Breast epithelium (tissue), 4 donors: ENCODE measurements at places on chromosomes 4 and X. TPM values are rescaled to one million over a fixed set of nuclear protein-coding genes. Genes with fewer than 3 reads are reported as not detected.
A peak's percentile ranks its signal among the peaks of the same experiment; 100 is the strongest.

GRCh38 chr4:17497890-17498523 lies 13.9 kb downstream of the QDPR start:
- H3K27me3 ChIP-seq: no peaks in the 10 kb centered on the region
- H3K27ac ChIP-seq: no peak overlapping the region
- peaks cover 13% of the 10 kb centered on the region for H3K36me3 ChIP-seq
- H3K4me1 ChIP-seq: no peaks in the 10 kb centered on the region
- no peak for DNase-seq
- H3K4me3 ChIP-seq: no peak overlapping the region

DNA sequence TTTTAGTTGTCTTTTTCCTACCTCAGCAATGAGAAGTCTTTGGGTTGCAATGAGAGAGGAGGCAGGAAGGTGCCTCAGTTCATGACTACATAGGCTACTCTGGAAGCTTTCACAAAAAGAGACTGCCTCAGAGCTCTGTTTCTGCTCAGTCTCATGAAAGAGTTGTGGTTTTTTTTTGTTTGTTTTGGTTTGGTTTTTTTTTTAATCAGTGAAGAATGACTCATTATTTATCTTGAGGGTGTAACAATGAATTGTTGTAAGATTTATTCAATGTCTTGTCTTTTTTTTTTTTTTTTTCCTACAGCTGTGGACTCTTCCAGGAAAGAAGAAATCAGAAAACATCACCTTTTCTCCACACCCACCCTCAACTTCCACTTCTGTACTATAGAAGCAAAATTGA lies 67.5 kb upstream of the CXCL13 start:
- DNase-seq: no peak
- H3K4me1 ChIP-seq: peaks cover 6% of the 10 kb centered on the region
- H3K4me3 ChIP-seq: no peak overlapping the region
- peak overlapping the region; percentile 71 for H3K27ac ChIP-seq

DNA sequence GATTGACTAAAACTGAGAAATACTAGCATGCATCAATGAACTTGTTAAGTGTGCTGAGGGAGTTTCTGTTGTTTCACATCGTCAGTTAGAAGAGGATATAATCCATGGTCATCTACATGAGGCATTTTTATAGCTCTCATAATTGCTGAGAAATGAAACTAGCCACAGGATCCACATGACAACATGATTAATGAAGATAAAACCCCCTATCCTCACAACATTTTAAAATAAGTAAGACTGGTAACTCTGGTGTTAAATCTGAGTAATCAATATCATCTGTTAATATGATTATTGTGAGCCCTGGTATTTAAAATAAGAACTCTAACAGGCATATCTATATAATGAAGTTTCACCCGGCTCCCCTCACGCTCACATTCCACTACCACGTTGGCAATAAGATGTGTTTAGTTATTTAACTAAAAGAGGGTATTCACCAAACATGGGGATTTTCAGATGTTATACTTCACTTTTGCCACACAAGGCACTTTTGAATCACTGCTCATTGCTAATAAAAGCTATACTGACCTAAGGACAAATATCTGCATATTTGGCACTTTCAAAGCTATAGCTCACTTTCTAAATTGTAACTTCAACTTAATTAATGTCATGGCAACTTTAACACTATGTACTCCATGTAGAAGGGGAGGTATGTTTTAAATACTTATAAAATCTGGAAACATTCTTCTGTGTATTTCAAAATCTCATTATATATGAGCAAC lies 6.7 kb downstream of the UNC5C start:
- no peaks in the 10 kb centered on the region for H3K4me1 ChIP-seq
- H3K27me3 ChIP-seq: no peaks in the 10 kb centered on the region
- no peak for DNase-seq
- H3K4me3 ChIP-seq: peak overlapping the region; percentile 15
- H3K27ac ChIP-seq: peak overlapping the region; percentile 29
- no peaks in the 10 kb centered on the region for H3K36me3 ChIP-seq

GRCh38 chrX:108216405-108216804 lies 124.8 kb downstream of the ATG4A start:
- H3K27ac ChIP-seq: peak overlapping the region; percentile 61
- DNase-seq: no peak
- no peaks in the 10 kb centered on the region for H3K27me3 ChIP-seq
- no peaks in the 10 kb centered on the region for H3K36me3 ChIP-seq
- H3K4me3 ChIP-seq: no peak overlapping the region

- peak overlapping the region; percentile 1 for H3K27ac ChIP-seq
- H3K4me1 ChIP-seq: no peaks in the 10 kb centered on the region
- no peaks in the 10 kb centered on the region for H3K36me3 ChIP-seq
- peak; percentile 43 for DNase-seq
Measured at GRCh38 chrX:41491267-41492004, 44.3 kb downstream of the NYX start.

DNA sequence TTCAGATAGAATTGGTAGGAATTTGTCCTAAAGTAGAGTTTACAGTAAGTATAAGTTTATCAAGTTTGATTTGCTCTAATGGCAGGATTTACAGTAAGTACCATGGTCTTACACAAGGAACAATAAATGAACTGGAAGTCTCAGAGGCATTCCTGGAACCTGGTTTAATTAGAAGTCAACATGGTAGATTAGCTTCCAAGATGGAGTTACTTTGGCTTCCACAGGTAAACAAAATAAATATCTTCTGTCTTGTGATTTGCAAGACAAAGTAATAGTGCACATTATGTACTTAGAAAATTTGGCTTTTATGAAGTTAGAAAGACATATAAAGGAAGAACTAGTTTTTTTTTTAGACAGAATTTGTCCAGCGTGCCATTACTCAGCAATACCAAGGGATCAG lies 190.7 kb downstream of the GLUD2 start:
- no peak overlapping the region for H3K4me3 ChIP-seq
- no peaks in the 10 kb centered on the region for H3K27me3 ChIP-seq
- H3K36me3 ChIP-seq: no peaks in the 10 kb centered on the region
- H3K27ac ChIP-seq: no peak overlapping the region

GRCh38 chrX:141638550-141638949 lies 49.0 kb downstream of the SPANXA2 start:
- DNase-seq: no peak
- no peaks in the 10 kb centered on the region for H3K36me3 ChIP-seq
- H3K27me3 ChIP-seq: no peaks in the 10 kb centered on the region
- H3K4me1 ChIP-seq: no peaks in the 10 kb centered on the region
- H3K4me3 ChIP-seq: no peak overlapping the region

- no peaks in the 10 kb centered on the region for H3K36me3 ChIP-seq
- H3K4me3 ChIP-seq: no peak overlapping the region
- H3K27ac ChIP-seq: no peak overlapping the region
- H3K27me3 ChIP-seq: no peaks in the 10 kb centered on the region
Measured at GRCh38 chrX:150736475-150736874, 43.3 kb downstream of the MTMR1 start.

DNA sequence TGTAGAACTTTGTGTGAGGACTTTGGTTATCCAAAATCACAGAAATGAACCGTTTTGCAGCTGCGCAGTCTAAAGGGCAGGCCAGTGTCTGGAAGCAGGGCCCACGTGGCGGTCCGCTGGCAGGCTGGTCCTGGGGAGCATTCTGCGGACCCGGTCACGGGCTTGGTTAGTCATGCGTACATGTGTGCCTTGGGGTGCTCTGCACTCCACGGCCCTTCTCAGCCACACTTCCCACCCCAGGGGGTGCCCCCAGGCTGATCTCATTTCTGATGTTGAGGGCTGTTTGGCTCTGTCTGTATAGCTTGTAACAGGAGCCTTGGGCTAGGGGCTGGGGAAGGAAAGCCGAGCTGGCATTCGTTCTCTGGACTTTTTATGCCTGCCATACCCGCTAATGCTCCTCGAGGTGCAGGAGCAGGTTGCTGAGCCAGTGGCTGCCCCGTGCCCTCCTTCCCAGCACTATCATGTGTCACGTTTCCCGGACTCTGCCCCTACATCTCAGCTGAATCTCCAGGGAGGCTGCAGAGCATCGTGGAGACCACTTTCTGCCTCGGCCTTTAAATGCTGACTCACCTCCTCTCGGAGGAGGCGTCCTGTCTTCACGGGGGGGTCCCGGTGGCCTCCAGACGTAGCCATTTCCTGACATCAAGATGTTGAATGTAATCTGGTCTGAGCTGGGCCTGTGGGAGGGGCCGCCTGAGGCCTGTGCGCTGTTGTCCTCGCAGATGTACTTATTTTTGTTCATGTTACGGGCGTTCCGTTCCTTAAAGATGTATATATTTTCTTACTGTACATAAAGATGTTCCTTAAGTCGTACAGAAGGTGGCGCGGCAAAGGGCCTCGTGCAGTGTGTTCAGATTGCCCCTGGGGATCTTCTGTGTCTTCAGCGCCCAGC lies 11.4 kb upstream of the TADA2B start:
- H3K27me3 ChIP-seq: no peaks in the 10 kb centered on the region
- no peak overlapping the region for H3K4me3 ChIP-seq
- H3K36me3 ChIP-seq: peaks cover 11% of the 10 kb centered on the region
- H3K27ac ChIP-seq: no peak overlapping the region
- no peak for DNase-seq

DNA sequence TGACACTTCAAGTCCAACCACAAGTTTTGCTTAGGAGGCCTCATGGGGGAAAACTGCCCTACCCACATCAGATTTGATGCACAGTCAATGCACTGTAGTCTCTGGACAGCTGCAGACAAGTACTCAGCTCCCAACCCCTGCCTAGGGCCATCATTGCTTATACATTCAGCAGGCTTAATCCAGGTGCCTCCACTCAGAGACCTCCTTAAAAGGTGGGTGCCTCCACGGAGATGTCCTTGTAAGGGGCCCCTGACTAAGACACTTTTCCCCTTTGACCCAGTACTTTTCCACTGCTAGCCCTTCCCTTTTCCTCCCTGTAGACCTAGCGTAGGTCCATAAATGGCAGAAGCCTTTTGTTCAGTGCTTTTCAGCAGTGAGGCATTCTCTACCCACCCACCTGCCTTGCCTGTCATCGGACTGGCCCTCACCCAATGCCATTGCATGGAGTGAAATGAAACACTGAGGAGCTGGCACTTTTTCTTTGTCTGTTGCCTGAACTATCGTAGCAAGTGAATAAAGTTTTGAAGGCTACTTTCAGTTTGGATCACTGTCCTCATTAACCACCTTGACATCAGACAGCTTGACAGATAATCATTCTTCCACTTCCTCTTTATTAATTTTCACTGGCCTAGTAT lies 23.8 kb upstream of the PLK4 start:
- H3K4me3 ChIP-seq: no peak overlapping the region
- H3K27ac ChIP-seq: no peak overlapping the region
- no peaks in the 10 kb centered on the region for H3K36me3 ChIP-seq
- no peak for DNase-seq
- H3K27me3 ChIP-seq: no peaks in the 10 kb centered on the region

- H3K27me3 ChIP-seq: no peaks in the 10 kb centered on the region
- no peak overlapping the region for H3K4me3 ChIP-seq
- peaks cover 5% of the 10 kb centered on the region for H3K4me1 ChIP-seq
- H3K27ac ChIP-seq: no peak overlapping the region
- peak; percentile 3 for DNase-seq
Measured at GRCh38 chr4:3364199-3364598, 71.4 kb downstream of the RGS12 start.

DNA sequence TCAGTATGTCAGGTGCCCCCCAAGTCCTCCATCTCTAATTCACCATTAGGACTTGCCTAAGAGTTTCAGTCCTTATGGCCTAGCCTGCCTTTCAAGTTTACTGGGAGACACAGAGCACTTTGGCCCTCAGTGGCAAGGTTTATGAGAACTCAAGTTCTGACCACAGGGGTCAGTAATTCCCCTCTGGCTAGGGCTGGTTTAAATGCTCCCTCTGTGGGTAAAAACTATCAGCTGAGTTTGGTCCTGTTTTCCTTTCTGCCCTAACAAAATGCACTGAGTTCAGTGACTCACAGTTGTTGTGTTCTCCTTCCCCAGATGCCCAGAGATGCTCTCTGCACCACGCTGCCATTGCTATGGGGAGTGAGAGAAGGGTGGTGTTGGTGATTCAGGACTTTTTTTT lies 163.2 kb downstream of the RELL1 start:
- H3K4me1 ChIP-seq: no peaks in the 10 kb centered on the region
- H3K4me3 ChIP-seq: no peak overlapping the region
- no peak for DNase-seq
- no peaks in the 10 kb centered on the region for H3K36me3 ChIP-seq

GRCh38 chr4:126544276-126544675 lies 1088.5 kb upstream of the INTU start:
- DNase-seq: no peak
- no peaks in the 10 kb centered on the region for H3K4me1 ChIP-seq
- no peaks in the 10 kb centered on the region for H3K27me3 ChIP-seq
- H3K27ac ChIP-seq: no peak overlapping the region
- H3K36me3 ChIP-seq: no peaks in the 10 kb centered on the region

DNA sequence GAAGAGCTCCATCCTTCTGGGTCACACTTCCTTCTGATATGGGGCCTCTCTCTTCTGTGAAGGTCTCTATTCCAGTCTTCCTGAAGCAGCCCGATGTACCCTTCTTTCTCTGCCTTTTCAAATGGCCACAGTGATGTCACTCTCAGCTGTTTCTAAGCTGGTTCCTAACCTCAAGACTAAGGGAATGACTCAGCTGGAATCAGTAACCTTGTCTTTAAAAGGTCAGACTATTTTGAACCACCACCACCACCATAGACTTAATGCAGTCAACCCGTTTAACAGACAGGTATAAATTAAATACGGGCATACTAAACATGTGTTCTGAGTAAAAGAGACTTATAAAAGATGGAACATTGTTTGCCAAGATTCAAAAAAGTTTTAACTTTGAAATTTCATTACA lies 121.0 kb downstream of the PPA2 start:
- H3K4me1 ChIP-seq: no peaks in the 10 kb centered on the region
- no peak overlapping the region for H3K27ac ChIP-seq
- H3K4me3 ChIP-seq: no peak overlapping the region
- H3K36me3 ChIP-seq: no peaks in the 10 kb centered on the region

- no peak overlapping the region for H3K4me3 ChIP-seq
- no peak overlapping the region for H3K27ac ChIP-seq
- no peaks in the 10 kb centered on the region for H3K4me1 ChIP-seq
- no peaks in the 10 kb centered on the region for H3K27me3 ChIP-seq
- DNase-seq: no peak
Measured at GRCh38 chr4:57187246-57187645, 77.1 kb upstream of the IGFBP7 start.

DNA sequence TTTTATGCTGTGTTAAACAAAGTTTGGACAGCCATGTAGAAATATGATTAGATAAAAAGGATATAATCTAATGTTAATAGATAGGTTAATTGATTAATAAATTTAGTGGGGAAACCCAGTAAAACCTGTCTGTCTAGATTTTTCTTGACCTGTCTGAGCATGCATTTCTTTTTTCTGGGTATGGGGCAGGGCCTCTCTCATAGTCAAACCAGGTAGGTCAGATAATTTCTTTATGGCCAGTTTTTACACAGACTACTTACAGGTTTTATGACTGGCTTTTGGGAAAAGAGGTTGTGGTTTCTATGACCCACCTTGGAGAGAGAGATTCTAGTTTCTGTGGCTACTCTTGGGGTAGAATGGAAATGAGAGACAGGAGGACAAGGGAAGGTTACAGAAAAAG lies 135.6 kb upstream of the EPHA5 start:
- H3K4me1 ChIP-seq: no peaks in the 10 kb centered on the region
- H3K4me3 ChIP-seq: no peak overlapping the region
- no peak for DNase-seq
- no peaks in the 10 kb centered on the region for H3K36me3 ChIP-seq

- H3K27ac ChIP-seq: no peak overlapping the region
- DNase-seq: no peak
- no peaks in the 10 kb centered on the region for H3K27me3 ChIP-seq
- no peaks in the 10 kb centered on the region for H3K4me1 ChIP-seq
Measured at GRCh38 chrX:50407976-50408375, 62.6 kb downstream of the DGKK start.

Gene DTHD1
- total RNA-seq: 0.29 TPM

Gene ZCCHC12
- not detected for total RNA-seq

Gene FAM133A
- total RNA-seq: not detected

Gene SYP
- 2.7 TPM for total RNA-seq

Gene NDST3
- total RNA-seq: not detected

Gene PROM1
- total RNA-seq: 40.0 TPM

Gene CPLX1
- total RNA-seq: 2.6 TPM

Gene CLCN5
- total RNA-seq: 5.0 TPM

Gene EMCN
- total RNA-seq: 23.9 TPM

Gene BTK
- 3.9 TPM for total RNA-seq

Gene RNF128
- 17.1 TPM for total RNA-seq
